ENCODE measurements at places on chromosomes 16 and 17.

- DNase-seq, result no peak
Measured at GRCh38 chr16:13973321-13974023, 53.5 kb downstream of the ERCC4 start.

GRCh38 chr17:34423978-34424813 is 61.2 kb upstream of the CCL1 start:
- DNase-seq, result no peak

- DNase-seq, result no peak
Measured at GRCh38 chr16:29820730-29821642, 724 bp downstream of the MVP start.

DNA sequence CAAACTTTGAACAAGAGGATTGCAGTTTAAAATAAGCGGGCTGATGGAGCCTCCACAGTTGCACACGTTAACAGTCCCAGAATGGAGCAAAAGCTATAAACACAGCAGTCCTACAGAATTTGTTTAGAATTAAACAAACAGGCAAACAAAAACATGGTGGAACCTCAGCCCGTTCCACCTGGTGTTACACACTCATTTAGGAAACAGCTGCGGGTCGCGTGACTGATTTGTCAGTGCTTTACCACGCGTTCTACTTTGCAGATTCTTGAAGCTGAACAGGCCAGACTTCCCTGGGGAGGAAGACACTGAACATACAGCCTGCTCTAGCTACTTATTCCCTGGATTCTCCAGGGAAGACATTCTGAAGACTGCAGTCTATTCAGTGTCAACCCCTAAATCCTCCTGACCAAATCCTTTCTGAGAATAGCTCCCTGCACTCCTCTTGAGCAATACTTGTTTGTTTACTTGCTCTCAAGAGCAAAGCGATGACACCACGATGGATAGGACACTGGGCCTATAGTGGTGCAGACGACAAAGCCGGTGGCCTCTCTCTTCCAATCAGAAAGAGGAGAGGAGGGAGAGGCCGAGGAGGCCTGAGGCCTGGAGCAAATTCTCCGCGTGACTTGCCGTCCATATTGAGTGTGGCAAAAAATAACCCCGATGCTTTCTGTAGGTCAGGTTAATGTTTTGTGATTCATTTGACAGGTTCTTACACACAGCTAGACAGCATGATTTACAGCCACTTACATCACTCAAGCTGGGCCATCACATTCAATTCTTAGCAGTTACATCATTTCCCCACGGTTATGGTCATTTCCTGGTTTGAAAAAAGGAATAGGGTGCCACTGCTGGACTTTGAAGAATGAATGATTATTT is 4.0 kb upstream of the MAP1LC3B start:
- peak; percentile 92 for DNase-seq

DNA sequence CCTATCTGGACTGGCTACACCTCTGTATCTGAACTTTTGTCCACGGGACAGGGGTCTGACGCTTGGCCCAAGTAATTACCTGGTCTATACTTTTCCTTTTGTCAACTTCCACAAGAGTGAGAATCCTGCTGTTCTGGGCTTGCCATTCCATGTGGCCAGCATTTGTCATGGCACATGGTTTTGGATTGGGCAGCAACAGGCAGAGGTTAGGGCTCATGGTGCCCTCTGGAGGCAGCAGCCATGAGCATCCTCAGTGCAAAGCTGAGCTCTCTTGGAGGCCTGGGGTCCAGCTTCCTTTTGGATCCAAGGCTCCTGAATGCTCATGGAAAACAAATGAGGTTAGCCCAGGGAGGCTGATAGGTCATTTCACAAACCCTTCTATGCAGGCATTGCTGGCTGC is 7.5 kb upstream of the EDC4 start:
- no peak for DNase-seq

DNA sequence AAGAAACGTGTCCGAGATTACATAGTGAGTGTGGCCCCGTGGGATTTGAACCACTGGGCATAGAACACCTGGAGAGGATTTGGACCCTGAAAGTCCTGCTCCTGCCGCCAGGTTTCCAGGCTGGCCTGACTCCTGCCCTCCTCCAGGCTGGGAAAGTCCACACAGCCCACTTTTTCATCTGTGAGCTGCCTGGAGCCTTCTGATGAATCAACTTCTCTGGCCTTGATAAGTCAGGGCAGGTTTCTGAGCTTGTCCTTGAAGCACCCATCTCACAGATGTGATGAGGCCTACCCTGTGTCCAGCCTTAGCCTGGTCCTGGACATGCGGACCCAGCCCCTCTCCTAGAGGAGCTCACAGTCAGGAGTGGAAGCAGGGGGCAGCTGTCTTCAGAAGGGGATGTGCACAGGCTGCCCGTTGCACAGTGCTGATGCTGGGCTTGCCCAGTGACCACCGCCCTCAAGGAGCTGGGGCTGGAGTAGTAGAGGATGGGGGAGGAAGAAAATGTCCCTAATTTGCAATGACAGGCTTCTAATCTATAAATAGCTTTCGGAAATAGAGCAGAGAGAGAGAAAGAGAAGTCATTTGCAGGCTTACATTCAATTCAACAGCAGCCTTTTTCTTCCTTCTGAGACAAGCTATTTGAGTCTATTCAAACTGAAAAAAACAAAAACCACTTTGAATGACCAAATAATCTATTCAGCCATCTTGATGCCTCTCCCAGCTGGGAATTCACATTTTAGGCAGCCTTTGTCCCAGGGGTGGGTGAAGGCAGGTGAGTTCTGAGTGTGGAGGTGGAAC is 73.5 kb upstream of the DNAJA2 start:
- DNase-seq, result no peak

DNA sequence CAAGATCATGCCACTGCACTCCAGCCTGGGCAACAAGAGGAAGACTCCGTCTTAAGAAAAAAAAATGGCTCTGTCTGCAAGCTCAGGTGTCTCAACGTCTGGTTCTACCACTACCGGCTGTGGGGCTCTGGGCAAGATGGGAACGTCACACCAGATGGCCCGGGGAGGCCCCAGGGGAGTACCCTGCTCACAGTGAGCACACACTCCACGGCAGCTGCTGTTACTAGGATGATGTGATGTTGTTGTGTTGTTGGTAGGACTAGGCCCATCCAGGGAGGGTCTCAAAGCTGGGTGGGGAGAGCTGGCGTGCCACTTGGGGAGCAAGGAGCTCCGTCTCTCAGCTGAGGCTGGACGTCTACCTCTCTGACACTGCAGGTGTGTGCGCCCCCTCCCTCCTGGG is 9.4 kb upstream of the NPTX1 start:
- no peak for DNase-seq

- DNase-seq, result no peak
Measured at GRCh38 chr16:84718-85406, 6.8 kb downstream of the MPG start.

DNA sequence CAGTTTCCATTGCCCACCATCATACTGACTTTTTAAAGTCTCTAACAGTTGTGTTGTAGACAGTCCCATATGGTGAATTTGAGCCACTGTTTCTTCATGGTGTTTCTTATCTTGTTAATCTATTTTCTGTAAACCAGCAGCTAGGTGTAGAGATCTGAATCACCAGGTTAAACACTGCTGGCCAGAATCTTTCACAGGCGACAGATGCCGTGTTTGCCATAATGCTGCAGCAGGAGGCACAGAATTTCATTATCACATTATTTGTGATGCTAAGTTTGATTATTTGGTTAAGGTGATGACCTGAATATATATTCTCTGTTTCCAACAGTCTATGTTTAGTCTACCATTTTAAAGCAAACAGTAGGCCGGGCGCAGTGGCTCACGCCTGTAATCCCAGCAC is 11.5 kb upstream of the CNGB1 start:
- no peak for DNase-seq

DNA sequence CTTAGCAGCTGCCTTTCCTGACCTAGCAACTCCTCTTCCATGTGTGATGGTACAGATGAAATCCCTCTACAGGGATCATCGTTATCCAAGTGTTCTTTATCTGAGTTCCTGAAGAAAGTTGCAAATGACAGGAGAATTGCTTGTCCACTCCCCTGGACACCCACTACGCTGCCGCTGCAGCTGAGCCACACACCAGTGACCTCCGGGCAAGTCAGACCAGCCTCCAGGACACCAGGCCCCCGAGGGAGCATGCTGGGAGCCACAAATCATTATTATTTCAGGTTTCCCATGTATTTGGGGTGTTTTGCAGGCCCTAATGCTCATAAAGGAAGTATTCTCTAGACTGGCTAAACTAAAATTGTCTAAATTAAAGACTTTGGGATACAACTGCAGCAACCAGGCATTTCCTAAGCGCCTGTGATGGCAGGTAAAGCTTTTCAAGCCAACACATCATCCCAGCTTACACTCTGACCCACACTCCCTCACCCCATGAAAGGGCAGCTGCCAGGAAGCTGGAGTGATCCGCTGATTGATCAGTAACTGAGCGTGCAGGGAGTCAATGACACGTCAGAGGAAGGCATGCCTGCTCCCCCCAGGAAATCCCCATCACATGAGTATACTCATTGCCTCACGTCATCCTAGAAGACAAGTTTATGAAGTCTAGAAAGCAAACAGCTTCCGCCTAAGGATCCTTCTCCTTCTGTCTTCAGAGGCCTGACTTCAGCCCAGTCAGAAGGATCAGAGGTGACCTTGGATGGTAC is 14.4 kb downstream of the FA2H start:
- DNase-seq, result no peak

GRCh38 chr17:82214012-82214628 is 1.5 kb upstream of the CCDC57 start:
- DNase-seq, result no peak
